Kidney (tissue), 22 donors: ENCODE measurements at places on chromosomes 16 and 17. TPM values are rescaled to one million over a fixed set of nuclear protein-coding genes. Genes with fewer than 3 reads are reported as not detected.

DNA sequence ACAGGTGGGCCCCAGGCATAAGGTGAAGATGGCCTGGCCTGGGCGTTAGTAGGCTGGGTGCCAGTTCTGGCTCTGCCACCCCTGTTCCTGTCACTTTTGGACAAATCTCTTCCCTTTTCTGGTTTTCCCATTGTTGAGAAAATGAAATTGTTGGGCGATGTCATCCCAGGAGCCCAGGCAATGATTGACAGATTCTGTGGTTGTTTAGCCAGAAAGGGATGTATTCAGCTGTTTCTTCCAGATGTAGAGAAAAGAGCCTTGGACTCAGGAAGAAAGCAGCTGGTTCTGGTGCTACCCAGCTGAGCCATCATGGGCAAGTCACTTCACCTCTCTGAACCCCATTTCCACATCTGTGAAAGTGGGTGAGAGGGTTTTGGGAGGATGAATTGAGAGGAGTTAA lies 60.1 kb upstream of the MRTFB start:
- H3K36me3 ChIP-seq = no peaks in the 10 kb centered on the region
- no peak overlapping the region for H3K4me3 ChIP-seq
- H3K27me3 ChIP-seq = no peaks in the 10 kb centered on the region
- H3K27ac ChIP-seq = no peak overlapping the region

GPATCH8 gene
- 47.0 TPM for total RNA-seq

GRCh38 chr17:45391291-45391690 lies 41.4 kb downstream of the ARHGAP27 start:
- no peaks in the 10 kb centered on the region for H3K36me3 ChIP-seq
- no peaks in the 10 kb centered on the region for H3K27me3 ChIP-seq
- H3K27ac ChIP-seq = no peak overlapping the region
- no peak for DNase-seq
- H3K4me1 ChIP-seq = peaks cover 7% of the 10 kb centered on the region

RHBDL1 gene
- 0.88 TPM for total RNA-seq

GRCh38 chr17:53806473-53806872 lies 16.3 kb upstream of the KIF2B start:
- no peaks in the 10 kb centered on the region for H3K4me1 ChIP-seq
- no peaks in the 10 kb centered on the region for H3K36me3 ChIP-seq
- H3K27me3 ChIP-seq = no peaks in the 10 kb centered on the region
- no peak for DNase-seq
- H3K4me3 ChIP-seq = no peak overlapping the region
- no peak overlapping the region for H3K27ac ChIP-seq

NHERF2 gene
- 238 TPM for total RNA-seq

CDH3 gene
- total RNA-seq = 61.3 TPM

GRCh38 chr16:50879873-50880695 lies 138.2 kb downstream of the CYLD start:
- H3K27ac ChIP-seq = no peak overlapping the region
- DNase-seq = peak; percentile 54
- no peak overlapping the region for H3K4me3 ChIP-seq
- no peaks in the 10 kb centered on the region for H3K36me3 ChIP-seq

SOX15 gene
- total RNA-seq = 0.88 TPM

- no peaks in the 10 kb centered on the region for H3K4me1 ChIP-seq
- H3K27me3 ChIP-seq = no peaks in the 10 kb centered on the region
- no peaks in the 10 kb centered on the region for H3K36me3 ChIP-seq
- no peak overlapping the region for H3K4me3 ChIP-seq
Observed at GRCh38 chr16:12881740-12882139, 19.7 kb upstream of the SHISA9 start.

GRCh38 chr17:77854759-77855745 lies 103.5 kb upstream of the TNRC6C start:
- H3K27me3 ChIP-seq = no peaks in the 10 kb centered on the region
- no peak overlapping the region for H3K4me3 ChIP-seq
- no peaks in the 10 kb centered on the region for H3K36me3 ChIP-seq

SLC5A11 gene
- total RNA-seq = 1.2 TPM

KCNJ18 gene
- not detected for total RNA-seq

DNA sequence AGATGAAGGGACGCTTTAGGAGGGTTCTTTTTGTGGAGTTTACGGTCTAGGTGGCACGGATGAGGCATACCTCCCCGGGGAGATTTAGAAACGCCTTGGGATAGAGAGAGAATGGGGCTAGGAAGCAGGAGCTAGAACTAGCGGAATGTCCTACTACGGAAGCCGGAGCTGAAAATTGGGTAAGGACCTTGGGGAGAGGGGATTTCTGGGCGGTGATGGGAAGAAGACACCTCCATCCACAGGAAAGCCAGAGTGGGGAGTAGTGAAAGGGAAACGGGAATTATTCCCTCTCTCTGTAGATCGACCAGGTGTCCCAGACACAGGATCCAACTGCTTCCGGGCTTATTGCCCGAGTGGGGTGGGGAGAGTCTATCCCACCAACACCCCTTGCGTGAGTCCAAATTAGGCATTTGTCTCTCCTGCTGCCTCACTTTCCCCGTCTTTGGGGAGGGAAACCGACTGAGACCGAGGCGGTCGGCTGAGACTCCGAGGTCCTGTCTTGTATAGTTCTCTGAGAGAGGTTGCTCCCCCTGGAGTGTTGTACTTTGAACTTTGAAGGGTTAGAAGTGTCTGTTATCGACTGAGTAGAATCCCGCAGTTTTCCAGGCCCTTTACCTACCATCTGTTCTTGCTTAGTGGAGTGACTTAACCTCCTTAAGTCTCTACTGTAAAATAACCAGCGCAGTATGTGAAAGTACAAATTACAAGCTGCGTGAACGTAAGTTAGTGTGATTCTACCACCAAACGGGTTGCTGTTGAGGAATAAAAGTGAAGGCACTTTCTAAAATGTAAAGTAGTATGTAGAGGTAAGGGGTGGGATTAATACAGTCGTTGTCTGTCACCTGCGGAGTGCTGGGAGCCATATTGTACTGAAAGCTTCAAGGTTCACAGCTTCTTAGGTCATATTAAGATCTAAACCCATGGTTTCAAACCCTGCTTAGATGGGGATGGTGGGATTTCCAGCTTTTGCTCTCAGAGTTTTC lies 1.0 kb downstream of the RSPRY1 start:
- H3K36me3 ChIP-seq = no peaks in the 10 kb centered on the region
- peak overlapping the region; percentile 91 for H3K27ac ChIP-seq
- peak; percentile 61 for DNase-seq
- peak overlapping the region; percentile 97 for H3K4me3 ChIP-seq
- H3K4me1 ChIP-seq = no peaks in the 10 kb centered on the region
- no peaks in the 10 kb centered on the region for H3K27me3 ChIP-seq

DNA sequence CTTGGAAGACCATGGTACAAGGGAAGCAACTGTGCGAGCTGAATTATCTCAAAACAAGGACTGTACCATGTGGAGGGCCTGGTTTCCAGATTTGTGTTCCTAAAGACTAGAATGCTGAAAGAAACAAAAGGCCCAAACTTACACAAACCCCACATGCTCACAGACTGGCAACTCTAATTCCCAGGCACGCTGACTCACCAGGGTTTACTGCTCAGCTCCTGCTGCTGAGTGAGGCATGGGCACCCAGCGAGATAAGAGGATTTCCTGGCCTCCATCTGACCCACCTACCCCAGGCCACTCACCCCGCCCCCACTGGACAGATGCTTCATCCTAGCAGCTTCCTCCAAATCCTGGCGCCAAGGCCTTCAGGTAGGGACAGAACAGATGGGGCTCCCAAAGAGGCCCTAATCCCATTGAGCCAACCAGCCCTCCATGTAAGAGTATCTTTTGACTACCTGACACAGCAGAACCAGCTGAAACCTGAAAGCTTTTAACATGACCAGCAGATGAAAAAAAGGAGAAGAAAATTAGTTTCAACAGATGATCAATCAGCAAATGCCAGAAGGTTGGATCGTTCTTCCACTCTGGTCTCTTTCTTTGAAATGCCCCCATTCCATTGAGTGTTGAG lies 33.9 kb downstream of the DCUN1D3 start:
- no peaks in the 10 kb centered on the region for H3K27me3 ChIP-seq
- no peak for DNase-seq
- no peak overlapping the region for H3K4me3 ChIP-seq
- H3K4me1 ChIP-seq = peaks cover 29% of the 10 kb centered on the region
- peaks cover 4% of the 10 kb centered on the region for H3K36me3 ChIP-seq

HEATR9 gene
- total RNA-seq = 0.16 TPM

CNGB1 gene
- not detected for total RNA-seq

SNAI3 gene
- total RNA-seq = 2.3 TPM

GRCh38 chr16:80954985-80955384 lies 51.7 kb downstream of the CMC2 start:
- no peaks in the 10 kb centered on the region for H3K36me3 ChIP-seq
- no peak for DNase-seq
- no peak overlapping the region for H3K4me3 ChIP-seq
- no peaks in the 10 kb centered on the region for H3K4me1 ChIP-seq
- no peaks in the 10 kb centered on the region for H3K27me3 ChIP-seq
- no peak overlapping the region for H3K27ac ChIP-seq

DNA sequence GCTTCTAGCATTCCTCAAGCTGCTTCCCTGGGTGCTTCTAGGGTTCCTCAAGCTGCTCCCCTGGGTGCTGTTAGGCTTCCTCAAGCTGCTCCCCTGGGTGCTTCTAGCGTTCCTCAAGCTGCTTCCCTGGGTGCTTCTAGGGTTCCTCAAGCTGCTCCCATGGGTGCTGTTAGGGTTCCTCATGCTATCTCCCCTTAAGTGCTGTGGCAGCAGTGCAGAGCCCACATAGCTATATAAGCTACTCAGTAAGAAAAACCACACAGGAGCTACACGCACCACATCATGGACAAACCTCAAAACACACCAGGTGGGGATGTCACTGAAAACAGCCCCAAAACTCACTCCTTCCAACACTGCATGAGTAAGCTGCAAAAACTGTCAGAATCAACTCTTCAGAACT lies 35.2 kb downstream of the ANKRD11 start:
- no peaks in the 10 kb centered on the region for H3K36me3 ChIP-seq
- no peaks in the 10 kb centered on the region for H3K27me3 ChIP-seq
- no peak overlapping the region for H3K27ac ChIP-seq
- no peaks in the 10 kb centered on the region for H3K4me1 ChIP-seq
- no peak for DNase-seq
- H3K4me3 ChIP-seq = no peak overlapping the region

DNA sequence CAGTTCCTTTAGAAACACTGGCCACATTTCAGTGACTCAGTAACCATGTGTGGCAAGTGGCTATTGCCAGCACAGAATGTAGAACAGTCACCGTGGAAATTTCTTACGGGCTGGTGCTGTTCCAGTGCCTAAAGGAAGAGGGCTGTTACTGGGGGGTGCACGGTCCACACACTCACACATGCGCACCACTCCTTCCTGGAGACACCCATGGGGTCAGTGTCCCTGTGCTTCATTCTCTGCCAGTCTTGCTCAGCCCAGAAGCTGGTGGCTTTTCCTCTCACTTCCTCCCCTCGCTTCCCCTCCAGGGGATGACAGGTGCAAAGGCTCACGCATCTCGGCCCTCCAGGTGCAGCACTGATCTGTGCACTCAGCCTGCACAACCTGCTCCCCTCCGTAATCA lies 115.6 kb downstream of the CCDC182 start:
- H3K4me1 ChIP-seq = peaks cover 20% of the 10 kb centered on the region
- no peaks in the 10 kb centered on the region for H3K36me3 ChIP-seq
- H3K27ac ChIP-seq = no peak overlapping the region
- no peaks in the 10 kb centered on the region for H3K27me3 ChIP-seq
- no peak overlapping the region for H3K4me3 ChIP-seq

DNA sequence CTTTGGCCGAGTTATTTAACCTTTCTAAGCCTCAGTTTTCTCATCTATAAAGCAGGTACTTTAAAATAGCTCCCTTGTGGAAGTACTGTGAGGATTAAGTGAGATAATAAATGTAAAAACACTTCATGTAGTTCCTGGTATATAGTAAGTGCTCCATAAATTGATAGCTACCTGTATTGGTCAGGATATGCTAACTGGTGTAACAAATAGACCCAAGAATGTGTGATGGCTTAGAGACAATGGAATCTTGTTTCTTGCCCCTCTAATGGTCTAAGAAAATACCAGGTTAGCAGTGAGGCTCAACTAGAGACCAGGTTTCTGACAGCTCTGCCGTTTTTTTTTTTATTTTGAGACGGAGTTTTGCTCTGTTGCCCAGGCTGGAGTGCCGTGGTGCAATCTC lies 29.8 kb downstream of the CCR7 start:
- H3K4me1 ChIP-seq = peaks cover 32% of the 10 kb centered on the region
- DNase-seq = no peak
- peak overlapping the region; percentile 80 for H3K27ac ChIP-seq
- no peaks in the 10 kb centered on the region for H3K36me3 ChIP-seq

DNA sequence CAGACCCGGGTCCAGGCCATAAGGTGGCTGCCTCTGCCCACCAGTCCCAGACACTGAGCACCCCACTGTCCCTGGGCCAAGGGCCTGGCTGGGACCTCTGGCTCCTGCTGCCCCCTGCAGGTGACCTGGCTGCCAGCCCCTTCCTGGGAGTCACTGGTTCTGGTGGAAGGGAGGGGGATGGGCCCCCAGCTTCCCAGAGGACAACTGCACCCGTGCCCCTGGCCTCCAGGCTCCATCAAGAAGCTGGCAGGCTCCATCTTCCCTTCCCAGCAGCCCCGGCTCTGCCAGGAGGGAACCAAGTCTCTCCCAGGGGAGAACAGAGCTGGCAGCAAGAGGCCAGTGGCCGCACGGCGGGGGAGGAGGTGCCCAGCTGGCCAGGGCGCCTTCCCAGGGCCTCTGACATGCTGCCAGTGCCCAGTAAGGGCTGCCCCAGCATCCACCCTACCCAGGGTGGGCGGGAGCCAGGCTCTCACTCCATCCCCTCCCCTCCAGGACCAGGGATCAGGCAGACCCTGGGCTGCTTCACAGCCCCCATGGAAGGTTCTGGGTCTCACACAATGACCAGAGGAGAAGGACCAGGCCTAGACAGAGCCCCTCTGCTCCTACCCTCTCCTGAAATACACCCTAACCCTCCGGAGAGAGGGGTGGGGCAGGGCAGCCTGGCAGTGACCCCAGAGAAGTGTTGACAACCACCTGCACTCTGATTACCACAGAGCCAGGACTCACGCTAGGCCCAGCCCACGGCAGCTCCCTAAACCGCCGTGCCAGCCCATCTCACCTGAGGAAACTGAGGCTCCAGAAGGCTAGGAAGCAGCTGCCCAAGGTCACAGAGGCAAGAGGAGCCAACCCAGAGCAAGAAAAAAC lies 3.6 kb downstream of the CLUH start:
- H3K27me3 ChIP-seq = no peaks in the 10 kb centered on the region
- H3K27ac ChIP-seq = peak overlapping the region; percentile 41
- no peaks in the 10 kb centered on the region for H3K36me3 ChIP-seq

DNA sequence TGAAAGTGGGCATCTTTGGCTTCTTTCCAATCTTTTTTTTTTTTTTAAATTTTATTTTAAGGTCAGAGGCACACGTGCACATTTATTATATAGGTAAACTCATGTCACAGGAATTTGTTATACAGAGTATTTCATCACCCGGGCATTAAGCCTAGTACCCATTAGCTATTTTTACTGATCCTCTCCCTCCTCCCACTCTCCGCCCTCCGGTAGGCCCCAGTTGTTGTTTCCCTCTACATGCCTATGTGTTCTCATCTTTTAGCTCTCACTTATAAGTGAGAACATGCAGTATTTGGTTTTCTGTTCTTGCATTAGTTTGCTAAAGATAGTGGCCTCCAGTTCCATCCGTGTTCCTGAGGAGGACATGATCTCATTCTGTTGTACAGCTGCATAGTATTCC lies 108.5 kb downstream of the CYB561 start:
- no peaks in the 10 kb centered on the region for H3K27me3 ChIP-seq
- H3K36me3 ChIP-seq = no peaks in the 10 kb centered on the region
- no peak overlapping the region for H3K4me3 ChIP-seq
- no peak overlapping the region for H3K27ac ChIP-seq
